AG09309 (cell line): ENCODE measurements at places on chromosomes 5 and 9.
A peak's percentile ranks its signal among the peaks of the same experiment; 100 is the strongest.

- DNase-seq, result no peak
Observed at GRCh38 chr5:98791898-98792580, 18.6 kb downstream of the RGMB start.

DNA sequence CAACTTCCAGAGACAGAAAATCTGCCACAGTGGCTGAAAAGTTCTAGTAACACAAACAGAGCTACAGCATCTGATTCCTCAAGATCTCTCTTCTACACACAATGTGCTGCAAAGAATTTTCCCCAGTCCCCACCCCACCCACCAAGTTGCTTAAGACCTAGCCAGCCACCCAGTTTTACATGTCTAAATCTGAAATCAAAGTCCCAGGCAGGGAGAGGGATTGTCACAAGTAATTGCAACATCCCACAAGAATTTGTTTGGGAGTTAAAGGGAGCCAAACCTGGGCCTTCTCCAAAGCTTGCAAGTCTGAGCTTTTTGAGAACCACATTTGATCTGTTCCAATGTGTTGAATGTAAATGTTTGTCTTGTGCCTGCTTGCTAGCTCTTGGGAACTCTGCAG lies 15.5 kb downstream of the IGIP start:
- peak; percentile 67 for DNase-seq

DNA sequence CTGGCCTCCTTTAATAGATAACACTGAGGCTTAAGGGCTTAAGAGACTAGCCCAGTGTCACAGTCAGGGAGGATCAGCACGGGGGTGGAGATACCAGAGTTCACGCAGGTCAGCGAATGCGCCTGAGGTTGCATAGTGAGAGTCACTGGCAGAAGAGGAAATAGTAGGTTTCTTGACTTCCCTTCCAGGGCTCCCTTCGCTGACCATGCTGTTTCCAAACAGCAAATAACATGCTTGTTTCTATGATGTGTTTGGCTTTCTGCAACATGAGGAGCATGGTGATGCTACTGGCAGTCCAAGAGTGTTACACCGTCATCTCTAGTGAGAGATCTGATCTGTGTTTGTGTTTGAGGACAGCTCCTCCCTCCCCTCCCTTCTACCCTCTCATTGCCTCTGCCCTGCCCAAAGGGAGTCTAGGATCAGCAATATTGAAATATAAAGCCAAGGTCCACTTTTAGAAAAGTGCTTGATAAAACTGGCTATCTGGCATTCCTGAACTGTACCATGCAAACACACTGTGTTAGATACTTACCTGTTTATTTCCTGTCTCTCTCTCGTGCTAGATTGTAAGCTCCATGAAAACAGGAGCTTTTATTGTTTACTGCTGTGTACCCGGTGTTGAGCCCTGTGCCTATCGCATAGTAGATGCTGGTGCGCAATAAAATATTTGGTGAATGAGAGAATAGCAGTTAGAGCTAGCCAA lies 12.3 kb downstream of the TLE4 start:
- no peak for DNase-seq

DNA sequence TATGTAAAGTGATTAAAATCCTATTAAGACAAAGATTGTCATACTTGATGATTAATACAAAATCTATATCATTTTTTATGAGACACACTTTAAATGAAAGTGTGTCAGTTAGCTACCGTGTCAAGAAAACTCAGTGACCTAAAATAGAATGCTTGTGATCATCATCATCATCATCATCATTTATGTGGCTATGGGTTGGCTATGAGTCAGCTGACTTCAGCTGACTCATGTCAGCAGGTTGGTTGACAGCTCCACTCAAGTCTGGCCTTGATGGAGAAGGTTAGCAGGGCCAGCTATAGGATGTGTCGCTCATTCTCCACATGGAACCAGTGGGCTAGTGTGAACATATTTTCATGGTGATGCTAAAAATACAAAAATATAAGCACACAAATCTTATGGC lies 43.8 kb upstream of the ZNF300 start:
- no peak for DNase-seq
